ENCODE measurements at places on chromosomes 12 and 14.

DNA sequence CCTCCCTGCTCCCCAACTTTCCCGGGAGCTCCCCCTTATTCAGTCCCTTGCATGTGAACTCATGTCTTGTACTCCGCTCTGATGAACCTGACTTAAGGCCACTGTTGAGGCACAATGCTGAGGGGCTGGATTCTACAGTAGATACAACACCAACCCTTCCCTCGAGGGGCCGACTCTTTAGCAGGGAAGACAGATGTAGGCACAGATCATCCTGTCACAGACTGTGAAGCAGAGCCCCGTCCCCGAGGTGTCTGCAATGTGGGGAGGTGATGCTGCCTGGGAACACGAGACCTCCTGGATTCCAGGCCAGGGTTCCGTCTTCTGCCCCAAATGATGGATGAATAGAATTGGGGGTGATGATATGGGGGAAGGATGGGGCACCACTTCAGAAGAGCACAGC is 175.1 kb downstream of the CHST11 start:
- no peak for DNase-seq

DNA sequence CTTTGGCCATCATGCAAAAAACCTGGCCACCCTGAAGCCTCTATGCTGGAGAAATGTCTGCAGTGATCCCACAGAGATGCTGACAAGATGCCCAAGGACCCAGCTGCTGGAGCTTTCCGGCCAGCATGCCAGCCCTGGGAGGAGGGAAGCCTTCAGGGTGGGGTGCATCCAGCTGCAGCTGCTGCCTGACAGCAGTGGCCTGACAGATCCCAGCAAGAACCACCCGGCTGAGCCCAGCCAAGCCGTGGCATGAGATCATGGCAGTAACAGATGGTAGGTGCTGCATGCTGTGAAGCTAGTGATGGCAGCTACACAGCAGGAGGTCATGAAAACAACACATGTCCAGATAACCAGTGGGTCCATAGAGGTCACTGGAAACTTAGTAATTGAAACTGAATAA is 13.8 kb downstream of the CLBA1 start:
- DNase-seq = no peak

GRCh38 chr12:93177208-93178153 is 200.2 kb upstream of the NUDT4 start:
- DNase-seq = no peak

DNA sequence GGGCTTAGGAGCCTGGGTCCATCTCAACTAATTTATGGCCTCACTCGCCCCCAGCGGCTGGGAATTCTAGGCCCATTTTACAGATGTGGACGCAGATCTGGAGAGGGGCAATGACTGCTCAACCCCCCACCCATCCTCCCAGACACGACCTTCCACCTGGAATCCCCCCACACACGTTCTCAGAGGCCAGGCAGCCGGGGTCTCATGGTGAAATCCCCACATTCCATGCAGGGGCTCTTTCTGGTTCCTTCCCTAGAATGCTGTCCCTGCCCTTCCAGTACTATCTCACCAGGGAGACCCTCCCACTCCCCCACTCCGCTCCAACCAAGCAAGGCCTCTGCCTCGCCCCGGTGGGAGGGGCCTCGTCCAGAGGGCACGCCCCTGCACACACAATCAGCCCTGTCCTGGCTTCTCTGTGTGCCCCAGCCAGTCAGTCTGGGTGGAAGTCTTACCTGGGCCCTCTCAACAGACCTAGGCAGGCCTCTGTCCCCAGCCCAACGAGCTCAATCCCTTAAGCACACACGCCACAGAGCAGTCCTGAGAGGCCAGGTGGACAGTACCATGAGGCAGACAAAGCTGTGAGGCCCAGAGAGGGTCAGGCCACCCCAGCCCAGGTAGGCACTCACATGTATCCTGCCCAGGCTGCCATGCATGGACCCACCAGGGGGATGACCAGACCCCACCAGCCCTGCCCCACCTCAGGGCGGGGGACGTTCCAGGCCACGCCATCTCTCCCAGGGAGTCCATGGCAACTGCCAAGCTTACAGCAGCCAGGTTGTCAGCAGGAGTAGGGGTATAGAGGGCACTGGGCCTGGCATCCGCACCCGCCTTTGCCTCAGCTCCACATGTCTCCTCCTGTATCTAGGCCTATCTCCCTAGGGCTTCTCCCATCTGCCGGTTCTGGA is 1.3 kb upstream of the ANKRD9 start:
- no peak for DNase-seq

- no peak for DNase-seq
Measured at GRCh38 chr12:53160673-53161072, 19.8 kb upstream of the ZNF740 start.

DNA sequence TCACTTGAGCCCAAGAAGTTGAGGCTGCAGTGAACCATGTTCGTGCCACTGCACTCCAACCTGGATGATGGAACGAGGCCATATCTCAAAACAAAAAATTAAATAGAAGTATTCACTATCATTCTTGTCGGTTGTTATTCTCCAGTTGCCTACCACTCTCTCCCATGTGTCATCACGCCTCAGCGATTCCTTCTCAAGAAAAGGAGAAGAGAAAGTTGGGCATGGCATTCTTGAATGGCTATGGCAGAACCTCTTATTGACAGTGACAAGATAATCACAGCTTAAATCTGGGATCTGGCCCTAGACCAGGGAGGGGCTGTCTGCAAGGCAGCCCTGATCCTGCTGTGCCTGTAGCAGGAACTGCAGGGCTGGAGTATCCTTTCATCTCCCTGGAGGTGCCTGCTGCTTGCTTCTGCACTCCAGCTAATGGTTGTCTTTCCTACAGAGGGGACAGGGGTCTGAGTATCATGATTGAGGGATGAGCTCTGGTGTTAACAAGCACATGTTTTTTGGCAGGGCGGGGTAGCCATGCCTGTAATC is 12.8 kb upstream of the MLEC start:
- peak; percentile 24 for DNase-seq

GRCh38 chr12:65334521-65334920 is 56.0 kb downstream of the MSRB3 start:
- DNase-seq = no peak

DNA sequence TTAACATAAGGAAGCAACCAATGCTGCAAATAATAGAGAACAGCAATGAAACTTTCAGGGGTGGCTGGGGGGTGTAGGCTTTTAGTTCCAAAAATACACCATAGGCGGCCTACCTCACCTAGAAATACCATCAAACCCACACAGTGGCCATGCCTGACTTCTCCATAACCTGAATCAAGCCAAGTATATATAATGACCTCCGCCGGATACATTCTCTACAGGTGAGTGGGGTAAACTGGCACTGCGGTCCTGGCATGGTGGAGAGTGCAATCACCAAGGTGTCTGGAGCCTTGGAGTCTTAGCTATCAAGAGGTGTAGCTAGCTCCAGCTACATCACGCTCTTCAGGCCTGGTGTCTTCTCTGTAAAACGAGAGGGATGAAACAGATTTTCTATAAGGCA is 1.2 kb downstream of the ZBTB25 start:
- DNase-seq = peak; percentile 13

DNA sequence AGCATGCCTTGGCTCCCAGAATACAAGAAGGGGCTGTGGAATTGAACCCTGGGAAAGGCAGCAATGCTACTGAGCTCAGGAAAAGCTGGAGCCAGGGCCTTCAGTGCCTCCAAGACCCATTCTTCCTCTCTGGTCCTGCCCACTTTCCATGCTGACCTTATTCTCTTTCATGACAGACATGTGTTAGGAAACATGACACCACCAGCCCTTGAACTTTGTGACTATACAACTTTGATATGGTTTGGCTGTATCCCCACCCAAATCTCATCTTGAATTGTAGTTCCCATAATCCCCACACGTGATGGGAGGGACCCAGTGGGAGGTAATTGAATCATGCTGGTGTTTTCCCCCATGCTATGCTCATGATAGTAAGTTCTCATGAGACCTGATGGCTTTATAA is 408.2 kb downstream of the DPF3 start:
- DNase-seq = no peak

DNA sequence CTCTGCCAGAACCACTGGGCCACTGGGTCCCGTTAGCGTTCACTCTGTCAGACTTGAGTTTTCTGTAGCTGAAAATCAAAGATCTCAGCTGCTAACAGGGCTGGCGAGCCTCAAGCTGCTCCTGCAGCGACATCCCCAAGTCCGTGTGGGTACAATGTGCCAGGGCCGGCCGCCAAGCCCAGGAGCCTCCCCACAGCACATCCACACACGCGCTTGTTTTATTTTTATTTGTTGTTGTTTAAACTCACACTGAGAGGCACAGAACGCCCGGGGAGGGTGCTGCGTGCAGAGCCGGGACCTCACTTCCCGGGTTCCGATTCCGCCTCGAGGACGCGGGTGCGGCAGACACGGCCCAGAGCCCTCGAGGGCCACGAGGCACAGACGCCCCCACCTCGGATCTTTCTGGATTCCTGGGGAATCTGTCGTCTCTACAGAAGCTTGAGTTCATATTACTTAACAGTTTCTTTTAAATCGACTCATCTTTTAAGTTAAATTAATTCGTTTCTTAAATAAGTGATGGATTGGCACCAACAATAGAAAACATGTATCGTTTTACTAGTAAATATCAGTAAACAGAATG is 9.3 kb downstream of the GALNT9 start:
- no peak for DNase-seq

- no peak for DNase-seq
Measured at GRCh38 chr14:100370003-100370402, 46.9 kb downstream of the SLC25A47 start.

GRCh38 chr12:96093543-96094196 is 58.3 kb upstream of the LTA4H start:
- no peak for DNase-seq

DNA sequence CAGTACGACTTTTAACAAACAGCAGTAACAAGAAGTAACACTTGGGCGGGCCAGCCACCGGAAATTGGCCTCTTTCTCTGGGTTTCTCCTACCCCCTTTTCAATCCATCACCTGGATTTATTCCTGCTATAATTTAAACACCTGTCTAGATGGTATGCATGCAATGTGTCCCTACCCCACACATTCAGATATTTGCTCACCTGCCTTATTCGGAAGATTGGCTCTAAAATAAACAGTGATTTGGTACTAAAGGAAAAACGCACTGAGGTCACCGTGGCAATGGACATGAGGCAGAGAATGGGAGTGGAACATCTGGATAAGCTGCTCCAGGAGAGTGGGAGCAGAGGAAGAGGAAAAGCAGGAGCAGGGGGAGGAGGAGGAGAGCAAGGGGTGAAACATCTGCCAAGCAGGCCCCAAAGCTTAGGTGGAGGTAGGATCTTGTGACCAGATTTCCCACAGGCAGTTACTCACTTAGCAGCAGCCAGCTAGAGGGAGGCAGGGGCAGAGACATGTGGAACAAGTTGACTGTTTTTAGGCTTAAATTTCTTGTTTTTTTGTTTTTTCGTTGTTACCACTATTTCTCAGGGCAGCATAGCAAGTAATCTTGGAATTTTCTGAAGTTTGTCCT is 150.9 kb downstream of the TTLL5 start:
- DNase-seq = no peak

GRCh38 chr12:58081488-58081887 is 140.1 kb downstream of the ATP23 start:
- DNase-seq = no peak

DNA sequence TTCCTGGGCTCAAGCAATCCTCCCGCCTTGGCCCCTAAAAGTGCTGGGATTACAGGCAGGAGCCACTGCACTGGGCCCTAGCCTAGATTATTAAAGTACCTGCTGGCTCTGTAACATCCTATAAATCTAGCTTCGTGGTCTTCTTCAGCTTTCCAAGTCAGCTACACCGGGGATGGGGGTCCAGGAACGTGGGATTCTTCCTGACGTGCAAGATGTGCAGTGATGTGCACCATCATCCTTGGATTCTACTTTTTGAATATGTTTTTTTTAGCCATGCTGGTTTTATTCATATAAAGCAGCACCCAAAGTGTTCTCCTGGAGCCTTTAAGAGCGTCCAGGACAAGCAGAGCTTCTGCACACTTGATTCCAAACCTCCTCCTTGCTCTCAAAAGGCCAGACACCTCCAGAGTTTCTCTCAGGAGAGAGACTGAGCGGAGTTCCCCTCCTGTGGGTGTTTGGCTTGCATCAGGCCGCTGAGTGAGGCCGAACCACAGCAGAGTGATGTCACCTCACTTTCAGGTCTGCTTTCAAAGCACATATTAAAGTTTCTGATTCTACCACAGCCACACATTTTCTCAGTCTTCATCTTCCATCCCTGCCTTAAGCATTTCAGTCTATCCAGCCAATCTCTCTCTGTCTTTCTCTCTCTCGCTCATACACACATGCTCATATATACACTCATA is 33.4 kb downstream of the VCPKMT start:
- DNase-seq = peak; percentile 87

- DNase-seq = no peak
Measured at GRCh38 chr12:81558031-81558430, 201.1 kb downstream of the PPFIA2 start.

DNA sequence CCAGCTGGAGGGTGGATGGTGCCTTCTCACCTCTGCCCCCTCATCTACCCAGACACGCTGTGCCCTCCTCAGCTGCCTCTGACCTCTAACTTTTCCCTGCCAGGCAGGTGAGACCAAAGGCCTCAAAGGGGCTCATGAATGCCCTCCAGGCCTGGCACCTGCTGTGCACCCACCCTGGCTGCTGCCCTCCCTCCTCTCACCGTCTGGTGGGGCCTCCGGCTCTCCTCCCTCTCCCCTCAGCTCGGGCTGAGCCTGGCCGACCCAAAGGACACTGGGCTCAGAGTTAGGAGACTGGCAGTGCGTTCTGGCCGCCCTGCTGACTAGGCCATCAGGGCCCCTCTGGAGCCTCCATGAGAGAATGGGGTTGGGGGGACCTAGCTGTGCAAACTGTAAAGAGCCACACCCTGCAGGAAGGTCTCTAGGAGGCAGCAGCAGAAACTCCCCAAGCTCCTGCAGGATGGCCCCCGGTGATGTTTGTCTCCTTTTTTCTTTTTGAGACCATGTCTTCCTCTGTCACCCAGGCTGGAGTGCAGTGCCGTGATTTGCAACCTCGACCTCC is 40.3 kb upstream of the PPP1R13B start:
- no peak for DNase-seq

GRCh38 chr14:69346710-69347109 is 51.4 kb downstream of the ERH start:
- DNase-seq = no peak

DNA sequence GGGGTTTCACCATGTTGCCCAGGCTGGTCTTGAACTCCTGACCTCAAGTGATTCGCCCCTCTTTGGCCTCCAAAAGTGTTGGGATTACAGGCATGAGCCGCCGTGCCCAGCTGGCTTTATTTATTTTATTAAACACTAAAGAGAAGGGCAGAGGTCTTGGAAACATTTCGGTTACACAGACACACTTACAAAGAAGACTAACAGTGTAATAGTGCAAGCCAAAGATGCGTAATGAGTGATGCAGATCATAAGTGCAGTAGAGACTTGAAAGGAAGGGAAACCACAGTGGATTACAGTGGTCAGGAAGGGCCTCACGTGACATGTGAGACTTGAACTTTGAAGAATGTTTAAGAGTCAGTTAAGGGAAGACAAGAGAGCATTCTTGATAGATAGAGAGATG is 33.9 kb upstream of the CDK17 start:
- peak; percentile 76 for DNase-seq

DNA sequence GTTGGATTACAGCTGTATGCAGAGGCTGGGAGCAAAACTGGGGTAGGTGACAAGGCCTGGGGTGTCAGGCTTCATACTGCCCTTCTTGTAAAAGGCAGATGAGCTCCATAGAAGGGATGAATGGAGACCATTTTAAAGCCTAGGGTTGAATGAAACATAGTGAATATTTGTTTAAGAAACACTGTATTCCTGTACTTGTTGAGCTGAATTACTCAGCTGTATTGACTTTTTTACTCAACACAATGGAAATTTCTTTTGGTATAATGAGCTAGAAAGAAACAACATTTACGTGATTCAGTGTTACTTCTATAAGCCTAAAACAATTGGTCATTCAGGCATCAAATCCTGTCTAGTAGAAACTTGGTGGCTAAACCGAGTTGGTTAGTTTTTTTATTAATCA is 14.1 kb downstream of the ATP6V0A2 start:
- DNase-seq = no peak

GRCh38 chr12:81950871-81951270 is 191.7 kb upstream of the PPFIA2 start:
- DNase-seq = no peak
